ENCODE measurements at places on chromosomes 13 and 19.

GRCh38 chr19:55640577-55641425 lies at the start of gene ZNF580:
TSS of gene ZNF580 (plus strand) at chr19:55641002. CDS start at chr19:55642509, 1,507 bp downstream.
- peak; percentile 70 for DNase-seq

- DNase-seq, result no peak
Measured at GRCh38 chr19:2176337-2176994, 12.7 kb downstream of the DOT1L start.

GRCh38 chr19:47660435-47660832 lies 51.5 kb downstream of the BICRA start:
- no peak for DNase-seq

- no peak for DNase-seq
Measured at GRCh38 chr13:74683411-74683810, 549.2 kb upstream of the KLF12 start.

DNA sequence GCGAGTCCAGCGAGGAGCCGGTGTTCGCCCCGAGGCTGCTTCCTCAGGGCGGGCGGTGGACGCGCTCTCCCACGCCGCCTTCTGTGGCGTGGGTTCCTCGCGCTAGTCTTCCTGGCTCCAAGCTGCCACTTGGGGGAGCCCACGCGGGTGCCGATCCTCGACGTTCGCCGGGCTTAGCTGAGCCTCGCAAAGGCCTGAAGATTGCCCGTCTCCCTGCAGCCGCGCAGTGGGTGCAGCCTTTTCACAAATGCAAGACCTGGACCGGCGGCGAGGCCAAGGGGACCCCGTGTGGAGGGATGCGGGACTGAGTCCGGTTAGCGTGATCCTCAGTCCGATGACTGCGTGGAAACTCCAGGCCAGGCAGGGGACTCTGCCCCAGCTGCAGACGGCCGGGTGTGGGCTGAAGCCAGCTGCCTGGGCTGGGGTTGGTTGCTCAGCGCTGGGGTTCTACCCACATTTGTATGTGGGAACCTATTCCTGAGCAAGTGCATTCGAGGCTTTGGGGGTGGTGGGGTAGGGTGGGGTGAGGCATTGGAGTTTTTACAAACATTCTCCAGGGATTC lies 16.6 kb upstream of the LRP3 start:
- peak; percentile 79 for DNase-seq

- DNase-seq, result no peak
Measured at GRCh38 chr19:6737873-6738786, 750 bp upstream of the GPR108 start.

GRCh38 chr19:35430409-35431144 lies 17.5 kb upstream of the FFAR2 start:
- DNase-seq, result no peak

GRCh38 chr13:111034811-111035210 lies 80.3 kb upstream of the ARHGEF7 start:
- no peak for DNase-seq

DNA sequence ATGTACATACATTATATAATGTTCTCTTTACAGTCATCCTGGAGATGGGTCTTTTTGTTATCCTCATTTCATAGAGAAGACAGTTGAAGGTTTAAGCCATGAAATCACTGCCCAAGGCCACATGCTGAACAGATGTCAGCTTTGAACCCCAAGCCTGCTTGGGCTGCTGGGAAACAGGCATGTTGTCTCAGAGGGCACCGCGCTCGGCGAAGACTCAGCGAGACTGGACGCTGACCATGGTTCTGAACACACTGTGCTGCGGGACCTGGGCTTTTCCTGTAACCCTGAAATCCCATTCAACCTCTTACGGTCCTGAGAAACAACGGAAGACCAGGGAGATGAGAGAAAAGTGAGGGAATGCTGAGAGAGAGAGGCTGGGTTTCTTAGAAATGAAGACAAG lies 27.3 kb downstream of the LRFN3 start:
- peak; percentile 54 for DNase-seq

DNA sequence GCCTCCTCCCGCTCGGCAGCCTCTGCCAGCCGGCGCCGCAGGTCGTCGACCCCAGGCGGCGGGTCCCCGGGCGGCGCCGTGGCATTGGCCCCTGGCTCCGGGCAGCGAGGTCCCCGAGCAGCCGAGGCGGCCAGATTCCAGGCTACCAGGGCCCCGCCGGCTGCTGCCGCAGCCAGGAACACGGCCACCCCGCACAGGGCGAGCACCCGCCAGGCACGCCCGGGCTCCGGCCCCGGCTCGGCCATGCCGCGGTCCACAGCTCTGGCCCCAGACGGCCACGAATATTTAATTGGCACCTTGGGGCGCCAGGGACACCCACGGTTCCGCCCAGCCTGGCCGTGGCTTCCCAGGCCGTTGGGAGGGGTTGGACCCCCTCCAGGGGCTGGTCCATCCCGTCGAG lies at the start of gene CCDC194:
CCDC194 (minus strand) TSS at position 283 of the 400 bp plus-strand sequence; CDS start at position 245, 38 bp downstream.
- no peak for DNase-seq

DNA sequence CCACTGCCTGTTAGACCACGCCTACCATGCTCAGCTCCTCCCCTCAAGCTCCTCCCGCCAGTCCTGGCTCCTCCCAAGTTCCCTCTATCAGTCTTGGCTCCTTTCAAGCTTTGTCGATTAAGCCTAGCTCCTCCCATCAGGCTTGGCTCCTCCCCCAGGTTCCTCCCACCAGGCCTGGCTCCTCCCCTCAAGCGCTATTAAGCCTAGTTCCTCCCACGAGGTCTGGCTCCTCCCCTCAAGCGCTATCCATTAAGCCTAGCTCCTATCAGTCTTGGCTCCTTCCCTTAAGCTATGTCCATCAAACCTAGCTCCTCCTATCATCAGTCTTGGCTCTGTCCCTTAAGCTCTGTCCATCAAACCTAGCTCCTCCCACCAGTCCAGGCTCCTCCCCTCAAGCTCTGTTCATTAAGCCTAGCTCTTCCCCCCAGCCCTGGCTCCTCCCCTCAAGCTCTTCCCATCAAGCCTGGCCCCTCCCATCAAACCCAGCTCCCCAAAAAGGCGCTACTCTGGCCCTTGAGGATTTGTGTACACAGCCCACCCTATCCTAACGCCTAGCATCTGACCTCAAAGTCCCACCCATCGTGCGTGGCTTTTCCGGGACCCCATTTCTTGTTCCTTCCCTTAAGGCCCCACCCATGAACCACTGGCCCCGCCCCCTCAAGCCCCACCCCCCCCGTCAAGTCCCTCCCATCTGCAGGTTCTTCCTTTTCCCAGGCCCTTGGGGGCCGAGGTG lies 10.0 kb downstream of the CAMSAP3 start:
- no peak for DNase-seq
